Brain (organoid and tissue), 16 donors: ENCODE measurements at places on chromosomes 1 and 21.
A peak's percentile ranks its signal among the peaks of the same experiment; 100 is the strongest.

DNA sequence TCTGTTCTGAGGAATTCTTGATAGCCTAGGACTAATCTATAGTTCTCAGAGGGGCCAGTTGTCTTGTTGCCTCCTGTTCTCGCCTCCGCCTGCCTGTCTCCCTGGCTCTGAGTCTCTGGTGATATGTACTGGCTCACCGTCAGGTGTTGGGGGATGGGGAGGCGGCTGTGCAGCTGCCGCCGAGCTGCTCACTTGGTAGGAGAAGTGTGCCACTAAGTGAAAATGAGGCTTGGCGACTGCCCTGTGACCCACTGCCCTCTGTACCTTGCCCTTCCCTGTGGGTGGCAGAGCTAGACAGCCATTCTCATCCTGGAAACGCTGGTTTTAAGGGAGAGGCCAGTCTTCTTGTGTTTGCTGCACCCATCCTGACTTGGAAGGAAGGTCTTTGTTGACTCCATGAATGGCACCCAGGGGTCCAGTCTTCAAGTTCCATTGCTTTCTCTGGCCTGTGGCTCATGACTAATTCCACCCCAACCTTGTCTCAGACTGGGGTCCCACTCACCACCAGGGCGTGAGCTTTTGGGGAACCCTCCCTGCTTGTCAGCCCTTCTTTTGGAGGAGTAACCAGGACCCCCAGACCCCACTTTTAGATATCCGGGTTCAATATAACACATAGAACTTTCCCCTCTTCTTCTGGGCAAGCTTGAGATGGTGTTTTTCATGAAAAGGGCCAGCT is 120.6 kb downstream of the CACNA1E start:
- no peak for DNase-seq

GRCh38 chr21:15206514-15206913 is 141.7 kb upstream of the NRIP1 start:
- DNase-seq: no peak

GRCh38 chr1:213986020-213986924 is 1.5 kb upstream of the PROX1 start:
- peak; percentile 61 for DNase-seq

GRCh38 chr1:56584910-56585528 is 5.7 kb upstream of the PLPP3 start:
- DNase-seq: peak; percentile 79

DNA sequence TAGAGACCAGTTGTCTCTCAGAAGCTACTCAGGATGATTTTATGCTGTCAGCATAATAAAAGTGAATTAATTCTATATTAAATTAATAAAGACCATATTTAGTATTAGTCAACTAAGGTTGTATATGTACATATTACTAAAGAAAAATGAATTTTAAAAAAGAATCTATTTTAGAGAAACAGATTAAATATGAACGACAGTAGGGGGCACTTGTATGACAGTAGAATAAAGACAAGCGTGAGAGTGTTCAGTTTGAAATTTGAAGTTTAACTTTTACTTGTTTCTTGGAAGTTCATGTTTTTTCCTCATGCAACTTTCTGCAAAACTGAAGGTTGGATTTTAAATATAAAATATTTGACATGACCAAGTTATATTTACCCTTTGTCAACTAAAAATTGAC is 67.9 kb upstream of the MACF1 start:
- no peak for DNase-seq

- no peak for DNase-seq
Measured at GRCh38 chr1:39833621-39834385, 45.1 kb upstream of the BMP8B start.

DNA sequence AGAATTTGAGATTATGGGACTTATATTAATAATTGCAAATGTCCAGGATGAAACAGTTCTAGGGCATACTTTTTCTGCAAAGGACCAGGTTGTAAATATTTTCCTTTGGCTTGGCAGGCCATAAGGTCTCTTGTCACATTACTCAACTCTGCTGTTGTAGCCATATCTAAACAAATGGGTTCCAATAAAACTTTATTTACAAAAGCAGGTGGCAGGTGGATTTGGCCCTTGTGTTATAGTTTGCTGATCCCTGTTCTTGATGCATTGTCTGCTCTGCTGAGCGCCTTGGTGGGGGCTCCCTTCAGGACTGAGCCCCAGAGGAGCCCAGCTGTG is 258.5 kb downstream of the FOXD2 start:
- DNase-seq: no peak

DNA sequence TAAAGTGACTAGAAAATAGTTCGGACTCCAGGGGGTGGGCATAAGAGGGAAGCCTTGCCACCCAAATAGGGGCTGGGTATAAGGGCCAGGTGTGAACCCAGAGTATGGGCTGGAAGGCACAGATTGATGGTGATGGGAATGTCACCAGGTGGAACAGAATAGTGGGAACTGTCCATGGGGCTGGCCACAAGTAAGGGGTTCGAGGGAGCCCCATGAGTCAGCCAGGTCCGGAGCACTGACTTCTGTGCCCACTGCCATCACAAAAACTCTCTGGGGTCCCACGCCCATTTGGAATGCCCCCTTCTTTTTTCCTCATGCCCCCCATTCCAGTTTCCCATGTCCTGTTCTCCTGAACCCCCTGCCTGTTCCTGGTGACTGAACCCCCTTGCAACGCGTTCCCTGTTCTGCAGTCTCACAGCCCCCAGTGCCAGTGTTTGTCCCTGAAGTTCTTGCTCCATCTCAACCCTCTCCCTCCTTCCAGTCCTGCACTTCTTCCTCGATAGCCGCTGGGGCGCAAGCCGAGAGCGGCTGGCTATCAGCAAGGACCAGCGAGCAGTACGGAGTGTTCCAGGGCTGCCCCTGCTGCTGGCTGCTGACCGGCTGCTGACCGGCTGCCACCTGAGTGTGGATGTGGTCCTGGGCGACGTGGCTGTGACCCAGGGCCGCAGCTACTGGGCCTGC is 7.9 kb downstream of the TRIM46 start:
- no peak for DNase-seq

- DNase-seq: no peak
Measured at GRCh38 chr1:51564124-51564523, 45.1 kb upstream of the EPS15 start.

- no peak for DNase-seq
Measured at GRCh38 chr1:31809698-31810097, 6.1 kb downstream of the SPOCD1 start.

DNA sequence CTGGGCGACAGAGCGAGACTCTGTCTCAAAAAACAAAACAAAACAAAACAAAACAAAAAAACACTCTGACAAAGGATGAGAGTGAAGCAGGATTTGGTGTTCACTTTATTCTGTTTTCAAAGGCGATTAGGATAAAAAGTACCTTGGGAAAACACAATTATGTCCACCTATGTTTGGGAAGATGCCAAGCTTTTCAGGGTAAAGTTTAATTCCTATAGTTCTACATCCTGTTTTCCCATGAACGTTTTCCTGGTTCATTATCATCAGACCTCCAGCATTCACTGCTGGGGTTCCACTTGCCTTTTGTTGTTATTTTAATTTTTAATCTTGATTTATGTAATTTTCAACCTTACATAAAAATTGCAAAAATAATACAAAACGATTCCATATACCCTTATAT is 4.9 kb upstream of the NID1 start:
- no peak for DNase-seq

DNA sequence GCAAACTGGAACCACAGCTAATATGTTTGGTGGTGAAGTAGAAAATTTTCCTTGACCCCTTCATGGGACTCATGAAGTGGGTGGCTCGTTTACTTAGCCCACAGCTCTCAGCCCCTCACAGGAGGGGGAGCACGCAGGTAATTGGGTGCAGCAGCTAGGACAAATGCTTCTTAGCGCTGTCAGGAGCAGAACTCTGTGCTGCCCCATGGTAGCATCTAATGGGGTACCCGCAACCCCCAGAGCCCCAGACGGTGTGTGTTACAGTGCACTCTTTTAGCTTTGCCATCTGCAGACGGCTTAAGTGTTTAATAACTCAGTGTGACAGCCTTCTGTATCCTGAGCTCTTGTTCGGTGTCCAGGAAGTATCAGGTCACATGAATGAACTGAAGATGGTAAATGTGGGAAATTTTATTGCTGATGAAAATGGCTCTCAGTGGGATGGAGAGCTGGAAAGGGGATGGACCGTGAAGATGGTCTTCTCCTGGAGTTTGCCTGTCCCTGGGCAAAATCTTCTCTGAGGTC is 189.6 kb upstream of the ZRANB2 start:
- no peak for DNase-seq

DNA sequence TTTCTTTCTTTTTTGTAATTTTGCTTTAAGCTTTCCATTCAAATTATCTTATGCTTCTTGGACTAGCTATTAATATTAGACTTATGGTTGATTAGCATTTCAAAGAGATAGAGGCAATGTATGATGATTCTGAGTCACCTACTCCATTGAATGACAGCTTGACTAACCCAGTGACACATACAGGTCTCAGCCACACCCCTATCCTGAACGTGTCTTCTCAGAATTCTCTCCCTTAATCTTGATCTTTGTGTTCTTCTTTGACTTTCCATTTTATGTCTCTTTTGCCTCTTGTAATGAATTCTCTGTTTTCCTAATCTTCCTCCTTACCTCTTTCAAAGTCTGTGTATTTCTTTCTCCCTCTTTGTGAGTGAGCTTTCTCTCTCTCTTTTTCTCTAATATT is 241.1 kb downstream of the PDE4B start:
- DNase-seq: no peak

GRCh38 chr1:210099921-210100320 is 132.7 kb upstream of the SERTAD4 start:
- no peak for DNase-seq

DNA sequence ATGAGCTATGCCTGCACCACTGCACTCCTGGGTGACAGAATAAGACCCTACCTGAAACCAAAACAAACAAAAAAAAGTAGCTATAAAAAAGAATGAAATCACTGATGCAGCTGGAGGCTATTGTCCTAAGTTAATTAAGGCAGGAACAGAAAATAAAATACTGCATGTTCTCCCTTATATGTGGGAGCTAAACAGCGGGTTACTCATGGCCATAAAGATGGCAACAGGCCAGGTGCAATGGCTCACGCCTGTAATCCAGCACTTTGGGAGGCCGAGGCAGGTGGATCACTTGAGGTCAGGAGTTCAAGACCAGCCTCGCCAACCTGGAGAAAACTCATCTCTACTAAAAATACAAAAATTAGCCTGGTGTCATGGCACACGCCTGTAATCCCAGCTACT is 152.7 kb downstream of the PIK3R3 start:
- DNase-seq: no peak
